ENCODE measurements at places on chromosomes 12 and 14. TPM values are rescaled to one million over a fixed set of nuclear protein-coding genes. Genes with fewer than 3 reads are reported as not detected.

- no peak for DNase-seq
These were observed 36.7 kb upstream of the EGLN3 start for GRCh38 chr14:33987565-33988080.

Gene FOXN4
- not detected for total RNA-seq

GRCh38 chr14:96676166-96676565 is 121.0 kb upstream of the VRK1 start:
- no peak for DNase-seq

DNA sequence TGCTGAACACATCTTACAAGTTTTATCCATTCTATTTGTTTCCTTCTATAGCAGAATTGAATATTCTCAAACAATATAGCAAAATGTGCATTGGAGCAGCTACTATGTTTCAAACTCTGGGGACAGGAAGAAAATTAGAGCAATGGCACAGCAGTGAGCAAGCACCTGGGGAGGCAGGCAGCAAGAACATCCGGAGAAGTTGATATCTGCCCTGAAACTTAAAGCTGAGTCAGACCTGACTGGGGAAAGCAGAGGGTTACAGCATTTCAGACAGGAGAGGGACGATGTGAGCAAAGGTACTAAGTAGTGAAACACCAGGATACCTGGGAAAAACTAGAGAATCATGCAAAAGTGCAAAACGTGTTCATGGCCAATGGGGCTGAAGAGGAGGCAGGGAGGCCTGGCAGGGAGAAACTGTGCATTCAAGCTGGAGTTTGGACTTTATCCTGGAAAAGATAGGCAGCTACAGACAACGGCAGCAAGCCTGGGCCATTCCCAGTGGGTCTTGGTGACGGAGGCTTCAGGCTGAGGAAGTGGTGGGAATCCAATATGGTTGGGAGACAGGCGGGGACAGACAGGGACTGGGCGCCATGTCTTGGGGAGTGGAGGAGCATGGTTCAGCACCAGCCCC is 118.0 kb upstream of the CDKN3 start:
- no peak for DNase-seq

DNA sequence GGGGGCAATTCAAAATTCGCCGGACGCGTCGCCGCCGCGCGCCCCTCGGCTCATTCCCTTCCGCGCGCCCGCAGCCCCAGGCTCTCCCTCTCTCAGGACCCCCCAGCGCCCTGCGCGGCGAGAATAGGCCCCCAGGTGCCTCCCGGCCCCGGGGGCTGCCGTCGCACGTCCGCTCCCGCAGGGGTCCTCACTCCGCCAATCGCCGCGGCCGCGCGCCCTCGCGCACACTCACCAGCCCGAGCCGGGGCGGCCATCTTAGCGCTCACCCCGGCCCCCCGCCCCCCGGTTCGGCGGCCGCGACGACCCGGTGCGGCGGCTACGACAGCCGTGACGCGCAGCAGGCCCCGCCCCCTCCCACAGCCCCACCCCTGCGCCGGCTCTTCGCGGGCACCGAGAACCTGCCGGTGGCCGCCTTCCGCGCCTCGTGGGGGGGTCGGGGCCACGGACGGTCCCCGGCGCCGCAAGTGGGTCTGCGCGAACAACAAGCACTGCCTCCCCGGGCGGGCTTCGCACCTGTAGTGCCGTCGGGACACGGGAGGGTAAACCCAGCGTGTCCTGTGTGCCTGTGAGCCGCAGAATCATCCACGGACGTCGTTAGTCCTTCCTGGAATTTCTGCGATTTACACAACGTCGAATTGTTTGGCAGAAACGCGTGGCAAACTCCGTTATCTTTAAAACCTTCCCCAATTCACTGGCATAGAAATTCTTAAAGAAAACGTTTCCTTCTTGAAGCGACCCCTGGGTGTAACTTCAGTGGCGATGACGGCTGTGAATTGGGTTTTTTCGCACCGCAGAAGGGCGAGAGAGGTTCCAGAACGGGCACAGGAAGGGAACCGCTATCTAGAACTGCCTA is 2.5 kb downstream of the USP44 start:
- peak; percentile 71 for DNase-seq
